ENCODE measurements at places on chromosomes 12 and 14.

DNA sequence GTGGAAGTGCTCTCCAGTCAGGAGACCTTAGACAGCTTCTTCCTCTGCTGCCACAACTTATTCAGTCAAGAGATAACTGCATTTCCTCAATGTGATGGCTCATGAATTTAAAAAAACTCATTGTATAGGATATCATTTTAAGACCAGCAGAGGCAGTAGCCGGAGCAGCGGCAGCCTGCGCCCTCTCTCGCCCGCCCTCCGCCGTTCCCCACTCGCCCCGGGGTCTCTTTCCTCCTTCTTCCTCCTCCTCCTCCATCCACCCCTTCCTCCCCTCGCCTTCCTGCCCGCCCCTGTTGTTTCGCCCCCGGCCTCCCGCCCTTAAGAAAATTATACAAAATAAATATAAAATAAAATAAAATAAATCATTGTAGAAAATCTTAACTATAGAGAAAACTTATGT is 687.6 kb downstream of the FLRT2 start:
- no peak for DNase-seq

DNA sequence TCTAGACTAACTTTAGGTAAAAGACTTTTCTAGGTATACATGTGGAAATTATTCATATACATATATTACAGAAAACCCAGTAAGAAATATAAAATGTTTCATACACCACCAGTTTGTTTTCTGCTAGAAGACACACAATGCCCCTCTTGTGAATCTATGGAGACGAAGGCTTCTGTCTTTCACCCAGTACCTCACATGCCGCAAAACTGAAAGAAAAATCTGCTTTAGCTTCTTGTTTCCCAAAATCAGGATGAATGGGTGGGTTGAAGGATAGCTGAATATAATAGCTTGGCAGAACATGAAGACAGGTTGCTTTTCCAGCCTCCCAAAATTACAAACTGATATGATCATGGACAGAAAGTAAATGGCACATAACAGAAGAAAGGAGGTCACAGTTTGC is 1.3 kb downstream of the TAS2R30 start:
- DNase-seq, result no peak

DNA sequence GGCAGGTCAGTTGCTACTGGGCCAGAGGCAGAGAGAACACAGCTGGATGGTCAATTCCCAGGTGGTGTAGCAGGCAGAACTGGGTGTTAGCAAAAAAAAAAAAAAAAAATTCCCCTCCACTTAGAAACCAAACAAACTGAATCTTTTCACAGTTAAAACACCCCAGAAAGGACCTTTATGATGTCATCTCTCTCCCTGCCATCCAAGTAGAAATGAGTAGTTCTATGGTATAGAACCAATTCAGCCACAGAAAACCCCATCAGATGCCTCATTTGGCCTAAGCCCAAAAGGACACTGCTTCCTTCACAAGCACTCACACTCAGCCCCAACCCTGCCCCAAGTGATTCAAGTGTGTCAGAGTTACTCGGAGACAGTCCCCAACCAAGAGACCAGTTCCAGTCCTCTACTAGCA is 230.8 kb downstream of the DPF3 start:
- no peak for DNase-seq

DNA sequence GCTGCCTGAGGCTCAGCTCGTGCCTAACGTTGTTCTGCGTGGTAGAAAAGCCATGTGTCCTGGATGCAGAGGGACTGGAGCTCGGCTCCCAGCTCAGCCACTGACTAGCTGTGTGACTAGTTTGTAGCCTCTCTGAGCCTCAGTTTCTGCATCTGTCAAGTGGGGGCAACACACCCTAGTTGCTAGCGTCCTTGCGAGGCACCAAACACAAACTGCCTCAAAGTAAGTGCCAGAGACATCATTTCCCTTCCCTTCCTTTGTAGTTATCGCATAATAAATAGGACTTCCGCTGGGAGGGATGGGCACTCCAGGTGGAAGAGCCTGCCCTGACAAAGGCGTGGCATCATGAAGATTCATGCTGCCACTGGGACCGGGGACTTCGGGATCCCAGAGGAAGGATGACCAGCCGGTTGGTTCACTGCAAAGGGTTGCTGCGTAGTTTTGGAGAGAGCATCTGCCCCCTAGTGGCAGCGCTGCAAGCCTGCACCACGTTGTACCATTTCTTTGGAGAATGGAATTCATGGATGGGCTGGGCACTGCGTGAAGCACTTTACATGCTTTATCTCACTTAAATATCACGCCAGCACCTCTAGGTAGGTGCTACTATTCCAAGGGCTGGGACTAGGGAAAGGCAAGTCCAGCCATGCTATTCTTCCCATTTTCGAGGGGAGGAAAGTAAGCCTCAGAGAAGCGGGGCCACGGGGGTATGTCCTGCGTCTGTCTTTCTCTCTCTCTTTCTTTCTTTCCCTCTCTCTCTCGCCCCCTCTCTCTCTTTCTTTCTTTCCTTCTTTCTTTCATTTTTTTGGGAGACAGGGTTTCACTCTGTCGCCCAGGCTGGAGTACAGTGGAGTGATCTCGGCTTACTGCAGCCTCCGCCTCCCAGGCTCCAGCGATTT is 4.6 kb downstream of the CCDC197 start:
- DNase-seq, result no peak

GRCh38 chr12:47361389-47362021 is 281.7 kb upstream of the AMIGO2 start:
- peak; percentile 12 for DNase-seq

GRCh38 chr14:33401311-33401710 is 462.6 kb downstream of the NPAS3 start:
- no peak for DNase-seq

DNA sequence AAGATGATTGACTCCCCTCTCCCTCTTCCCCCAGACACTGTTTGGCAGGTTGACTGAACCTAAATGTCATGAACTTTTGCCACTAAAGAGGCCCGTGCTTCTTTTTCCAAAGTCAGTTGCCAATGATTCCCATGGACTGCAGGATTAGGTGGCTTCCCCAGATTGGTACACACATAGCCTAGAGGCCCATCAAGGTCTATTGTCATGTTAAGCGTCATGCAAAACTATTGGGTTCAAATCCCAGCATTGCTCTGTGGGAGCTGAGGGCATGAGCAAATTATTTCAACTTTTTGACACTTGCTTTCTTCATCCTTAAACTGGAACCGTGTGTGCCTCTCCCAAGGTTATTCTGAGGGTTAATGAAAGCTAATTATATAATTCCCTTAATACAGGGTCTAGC is 430.2 kb upstream of the TBX3 start:
- no peak for DNase-seq

DNA sequence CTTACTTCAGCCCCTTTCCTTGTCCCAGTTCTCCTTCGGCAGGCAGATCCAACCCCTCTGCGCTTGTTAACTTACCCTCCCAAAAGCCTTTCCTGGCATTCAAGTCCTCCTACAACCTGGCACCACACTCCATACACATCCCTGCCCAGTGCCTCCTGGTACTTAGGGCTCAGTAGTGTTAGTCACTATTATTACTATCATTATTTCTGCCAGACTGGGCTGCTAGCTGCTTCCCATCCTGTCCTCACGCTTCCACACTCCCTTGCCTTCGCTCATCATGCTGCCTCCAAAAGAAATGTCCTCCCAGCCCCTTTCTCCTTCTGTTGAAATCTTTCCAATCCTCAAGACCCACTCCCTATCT is 1.6 kb upstream of the HDAC7 start:
- DNase-seq, result no peak

DNA sequence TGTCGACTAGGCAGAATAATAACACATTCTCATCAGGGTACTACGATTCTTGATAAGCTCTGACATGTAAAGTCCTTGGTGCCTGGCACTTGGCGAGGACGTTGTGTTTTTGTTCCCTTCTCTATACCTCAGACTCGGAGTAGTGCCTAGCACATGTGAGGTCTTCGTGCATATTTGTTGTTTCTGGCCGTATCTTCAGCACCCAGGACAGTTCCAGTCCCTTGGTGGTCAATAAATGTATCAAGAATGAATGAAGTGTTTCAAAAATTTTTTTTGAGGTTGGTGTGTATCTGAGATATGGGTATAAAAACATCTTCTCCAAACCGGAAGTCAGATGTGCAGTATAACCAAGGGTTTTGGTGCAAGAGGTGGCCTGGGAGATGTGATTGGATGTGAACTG is 198.2 kb downstream of the AACS start:
- no peak for DNase-seq

All from esophagus squamous epithelium (tissue), 5 donors.